ENCODE measurements at places on chromosomes 3 and 15.

- peak; percentile 47 for DNase-seq
Observed at GRCh38 chr3:132641837-132642538, 17.6 kb downstream of the ACAD11 start.

DNA sequence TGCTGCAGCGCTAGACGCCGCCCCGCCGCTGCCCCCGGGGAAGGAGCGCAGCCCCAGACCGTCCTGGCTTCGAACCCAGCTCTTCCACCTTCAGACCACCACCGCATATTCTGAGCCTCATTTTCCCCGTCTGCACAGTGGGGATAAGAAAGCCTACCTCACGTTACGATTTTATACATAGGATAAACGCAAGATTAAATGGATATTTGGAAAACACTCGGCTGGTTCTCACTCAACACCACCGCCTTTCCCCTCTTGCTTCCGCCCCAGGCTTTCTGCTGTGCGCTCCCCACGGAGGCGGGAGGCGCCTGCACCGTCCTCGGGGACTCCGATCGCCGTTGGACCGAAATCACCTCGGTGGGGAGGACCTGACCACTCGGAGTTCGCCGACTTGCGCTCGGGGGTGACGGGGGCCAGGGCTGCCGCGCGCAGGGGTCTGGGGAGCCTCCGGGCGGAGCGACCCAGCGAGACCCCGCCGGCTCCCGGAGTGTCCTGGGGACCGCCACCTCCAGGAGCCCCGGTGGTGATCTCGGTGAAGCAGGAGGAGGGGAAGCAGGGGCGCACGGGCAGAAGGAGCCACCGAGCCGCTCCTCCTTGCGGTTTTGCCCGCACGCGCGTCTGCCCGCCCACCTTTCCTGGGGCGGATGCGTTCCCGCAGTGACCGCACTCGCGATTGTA lies 4.0 kb downstream of the FBXL22 start:
- DNase-seq, result no peak

DNA sequence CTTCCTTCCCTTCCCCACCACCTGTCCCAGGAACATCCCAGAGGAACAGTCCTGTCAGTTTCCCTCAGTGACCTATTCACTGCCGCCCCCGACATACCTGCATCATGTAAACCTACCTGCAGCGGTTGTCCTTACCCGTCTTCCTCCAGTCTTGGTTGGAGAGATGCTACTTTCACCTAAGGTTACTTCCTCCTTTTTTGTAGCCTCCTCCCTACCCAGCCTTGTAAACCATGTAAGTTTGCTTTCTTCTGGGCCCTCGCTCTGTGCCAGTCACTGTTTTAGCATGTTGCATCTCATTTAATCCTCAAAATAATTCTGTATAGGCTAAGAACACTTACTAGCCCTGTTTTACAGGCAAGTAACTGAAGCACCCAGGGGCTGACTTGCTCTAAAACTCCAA lies 58.3 kb downstream of the GPR171 start:
- no peak for DNase-seq

GRCh38 chr15:82292271-82292670 lies 29.7 kb downstream of the SAXO2 start:
- DNase-seq, result no peak

DNA sequence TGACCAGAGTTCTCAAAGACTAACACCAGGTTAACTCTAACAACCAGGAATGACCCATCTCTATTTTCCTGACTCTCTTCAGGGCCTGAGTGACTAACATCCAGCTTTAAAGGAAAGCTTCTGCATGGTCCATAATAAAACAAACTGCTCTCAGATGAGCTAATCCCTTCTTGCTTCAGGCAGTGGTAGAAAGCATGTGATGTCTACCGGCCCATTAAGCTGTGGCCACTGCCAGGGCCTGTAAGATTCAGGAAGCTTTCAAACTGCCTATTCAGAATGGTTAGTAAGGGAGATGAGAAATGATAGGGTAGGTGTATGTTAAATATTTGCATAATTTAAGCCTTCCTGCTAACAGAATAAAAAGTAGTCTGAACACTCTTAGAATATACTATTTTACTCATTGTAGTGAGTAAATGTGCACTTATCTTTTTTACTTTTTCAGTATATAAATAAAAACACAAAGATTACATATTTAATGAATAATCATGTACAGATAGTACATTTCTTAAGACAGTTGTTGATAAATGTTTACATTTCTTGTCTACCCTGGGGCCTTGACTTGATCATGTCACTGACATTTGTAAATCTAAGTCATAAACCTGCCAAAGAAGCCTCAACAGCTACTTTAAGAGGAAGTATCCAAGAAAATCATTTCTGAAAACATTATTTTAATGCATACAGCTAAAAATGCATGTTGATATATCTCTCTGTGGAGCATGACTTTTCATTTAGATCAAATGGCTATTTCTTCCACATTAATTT lies 222.0 kb downstream of the MCTP2 start:
- DNase-seq, result no peak

- DNase-seq, result no peak
Observed at GRCh38 chr3:172154768-172155664, 115.6 kb downstream of the FNDC3B start.

GRCh38 chr15:85401108-85401774 lies 20.8 kb downstream of the AKAP13 start:
- no peak for DNase-seq

GRCh38 chr3:110969229-110970211 lies 102.1 kb upstream of the NECTIN3 start:
- DNase-seq, result no peak

DNA sequence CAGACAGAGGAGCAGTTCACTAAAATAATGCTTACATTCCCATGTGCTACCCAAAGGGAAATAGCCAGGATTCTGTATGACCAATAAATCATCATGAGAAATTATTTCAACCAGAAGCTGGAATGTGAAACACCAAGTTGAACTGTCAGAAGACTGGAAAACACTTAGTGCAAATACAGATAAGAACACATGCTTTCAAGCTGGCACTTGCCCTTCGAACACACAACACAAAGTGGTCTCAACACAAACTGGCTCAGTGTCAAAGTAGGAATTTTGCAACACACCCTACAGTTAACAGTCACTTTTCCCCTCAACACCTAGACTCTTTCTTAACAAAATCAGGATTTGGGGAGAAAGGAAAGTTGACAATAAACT lies 1.3 kb downstream of the FSD2 start:
- no peak for DNase-seq

GRCh38 chr15:84839714-84840113 lies 22.6 kb downstream of the ALPK3 start:
- no peak for DNase-seq

GRCh38 chr3:57064001-57064400 lies 3.5 kb downstream of the SPATA12 start:
- no peak for DNase-seq

DNA sequence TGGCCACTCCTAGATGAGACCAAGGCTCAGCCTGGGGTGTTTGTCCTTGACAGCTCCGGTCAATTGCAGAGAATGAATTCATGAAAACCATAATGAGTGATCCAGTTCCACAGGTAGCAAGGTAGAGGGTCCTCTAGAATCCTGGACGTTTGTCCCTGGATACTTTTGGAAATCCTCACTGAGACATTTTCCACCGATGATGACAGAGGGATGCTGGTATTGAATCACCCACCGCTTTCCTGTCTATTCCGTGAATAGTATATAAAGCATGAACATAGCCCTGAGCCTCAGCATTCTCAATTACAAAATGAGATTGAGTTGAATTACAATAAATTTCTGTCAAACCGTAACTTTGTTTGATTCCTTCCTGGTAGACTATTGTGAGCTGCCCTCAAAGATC lies 5.7 kb upstream of the DCUN1D1 start:
- DNase-seq, result no peak

DNA sequence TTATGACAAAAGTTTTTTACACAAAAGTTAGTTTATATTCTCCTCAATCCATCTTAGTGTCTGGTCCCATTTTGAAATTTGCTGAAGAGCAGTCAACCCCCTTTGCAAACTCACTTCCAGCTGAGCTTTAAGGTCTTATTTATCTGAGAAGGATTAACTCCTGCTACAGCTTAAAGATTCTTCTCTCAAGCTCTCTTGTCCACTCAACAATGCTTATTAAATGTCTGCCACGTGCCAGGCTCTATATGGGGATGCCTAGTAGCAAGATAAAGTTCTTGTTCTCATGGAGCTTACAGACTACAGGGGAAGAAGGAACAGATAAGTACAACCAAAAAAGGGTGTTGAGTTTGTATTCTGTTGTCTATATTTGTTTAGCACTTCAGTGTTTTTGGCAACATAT lies 18.7 kb downstream of the TMPRSS7 start:
- no peak for DNase-seq

DNA sequence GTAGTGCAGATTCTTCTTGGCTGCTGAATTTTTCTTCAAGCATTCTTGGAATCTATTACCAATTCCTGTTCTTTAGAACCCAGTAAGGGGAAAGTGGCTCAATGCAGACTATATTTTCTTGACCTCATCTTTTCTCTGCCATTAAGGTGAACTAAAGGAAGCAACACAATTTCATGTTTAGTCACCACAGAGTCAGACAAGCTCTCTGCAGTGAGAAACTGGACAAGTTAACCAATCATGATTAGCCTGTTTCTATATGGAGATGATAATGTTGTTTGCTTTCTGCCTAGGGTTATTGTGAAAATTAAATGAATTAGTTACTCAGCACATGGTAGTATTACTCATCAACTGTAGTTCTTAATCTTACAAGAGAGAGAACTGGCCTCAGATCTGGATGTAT lies 1075.1 kb downstream of the AGBL1 start:
- no peak for DNase-seq

DNA sequence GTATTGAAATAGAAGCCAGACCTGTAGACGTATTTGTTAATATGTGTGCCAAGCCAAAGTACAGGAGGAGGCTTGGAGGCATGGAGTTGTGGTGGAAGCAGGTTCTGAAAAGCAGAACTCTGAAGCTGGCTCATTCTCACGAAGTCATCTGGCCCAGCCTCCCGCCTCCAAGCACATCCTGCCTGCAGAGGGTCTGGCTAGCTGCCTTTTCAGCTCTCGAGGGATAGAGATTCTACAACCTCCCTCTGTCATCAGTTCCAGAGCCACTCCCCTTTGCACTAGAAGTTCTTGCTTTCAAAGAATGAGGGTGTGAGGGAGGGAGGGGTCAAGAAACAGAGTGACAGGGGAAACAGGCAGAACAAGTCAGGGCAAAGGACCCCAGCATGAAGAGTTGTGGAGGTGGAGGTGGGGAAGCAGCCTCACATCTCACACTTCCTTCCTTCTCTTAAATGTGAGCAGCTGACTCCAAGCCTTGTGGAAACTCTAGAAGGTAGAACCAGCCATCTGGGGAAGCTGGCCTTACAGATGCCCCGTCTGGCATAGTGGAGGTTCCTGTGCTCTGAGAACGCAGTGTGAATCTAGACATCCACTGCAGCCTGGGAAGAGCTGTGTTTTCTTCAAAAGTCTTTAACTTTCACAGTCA lies 95.3 kb downstream of the SLC49A4 start:
- DNase-seq, result no peak

- no peak for DNase-seq
Observed at GRCh38 chr3:69888943-69889315, 110.6 kb upstream of the SAMMSON start.

DNA sequence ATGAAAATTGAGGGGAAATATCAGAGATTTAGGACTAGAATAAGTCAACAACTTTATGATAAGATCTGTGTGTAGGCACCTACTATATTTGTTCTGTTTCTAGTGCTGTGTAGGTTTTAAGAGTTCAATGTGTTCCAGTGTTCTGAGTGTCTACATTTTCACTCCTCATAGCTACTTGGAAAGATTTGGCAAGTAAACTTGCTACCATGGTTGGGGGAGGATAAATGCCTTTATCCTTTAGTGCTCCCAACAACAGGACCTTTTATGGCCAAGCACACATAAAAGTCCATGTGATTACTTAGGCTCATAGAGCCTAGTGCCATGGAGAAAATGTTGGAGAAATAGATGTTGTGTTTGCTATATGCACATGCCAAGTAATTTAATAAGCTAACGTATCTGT lies 64.0 kb downstream of the LYSMD4 start:
- no peak for DNase-seq

DNA sequence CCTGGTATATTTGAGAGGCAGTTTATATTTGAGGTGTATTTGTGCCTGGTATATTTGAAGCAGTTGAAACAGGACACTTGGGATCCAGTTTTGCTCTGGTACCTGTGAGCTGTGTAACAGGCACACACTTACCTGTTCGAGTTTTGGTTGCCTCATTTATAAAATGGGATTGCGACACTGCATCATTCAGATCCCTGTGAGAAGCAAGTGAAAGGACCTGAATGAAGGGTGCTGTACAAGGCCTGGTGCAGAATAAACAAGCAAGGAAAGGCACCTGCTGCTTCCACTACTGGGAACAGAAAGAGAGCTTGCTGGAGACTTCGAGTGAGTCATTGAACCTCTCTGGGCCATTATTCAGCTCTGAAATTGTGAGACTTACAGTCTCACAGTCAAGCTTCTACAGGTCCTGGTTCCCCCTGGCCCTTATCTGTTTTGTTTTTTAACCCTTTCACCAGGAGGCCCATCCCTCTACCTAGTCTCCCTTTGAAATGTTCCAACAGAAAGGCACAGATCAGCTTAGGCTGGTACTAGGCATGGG lies 11.5 kb downstream of the FETUB start:
- DNase-seq, result no peak

GRCh38 chr3:126961191-126961790 lies 21.6 kb upstream of the PLXNA1 start:
- no peak for DNase-seq
